Posterior vena cava (tissue), 2 donors: ENCODE measurements at places on chromosomes 7 and 10. TPM values are rescaled to one million over a fixed set of nuclear protein-coding genes. Genes with fewer than 3 reads are reported as not detected.

DNA sequence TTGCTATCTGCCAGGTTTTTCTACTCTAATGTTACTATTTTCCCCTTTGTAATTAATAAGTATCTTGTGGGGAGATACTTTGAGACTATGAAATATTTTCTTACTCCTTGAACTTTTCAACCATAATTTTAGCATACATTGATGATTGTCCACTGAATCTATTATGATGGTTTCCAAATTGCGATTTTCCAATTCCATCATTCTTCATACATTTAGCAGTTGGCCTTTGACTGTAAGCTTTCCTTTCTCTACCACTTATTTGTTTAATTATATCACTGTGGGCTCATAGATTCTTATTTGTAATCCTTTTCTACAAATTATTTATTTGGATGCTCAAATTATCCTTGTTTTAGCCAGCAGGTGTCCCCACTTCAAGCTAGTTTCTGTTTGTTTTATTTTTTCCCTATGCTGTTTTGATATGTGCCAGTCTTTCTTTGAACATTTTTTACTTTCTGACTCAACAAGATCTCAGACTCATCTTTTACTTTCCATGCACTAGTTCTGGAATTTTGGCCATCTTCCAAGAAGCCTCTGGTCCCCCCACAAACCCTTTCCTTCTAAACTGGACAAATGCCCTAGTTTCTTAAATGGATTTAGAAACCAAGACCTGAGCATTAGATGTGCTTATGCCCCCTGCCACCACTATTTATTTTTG is 11.4 kb upstream of the MRPS16 start:
- DNase-seq: no peak

DNA sequence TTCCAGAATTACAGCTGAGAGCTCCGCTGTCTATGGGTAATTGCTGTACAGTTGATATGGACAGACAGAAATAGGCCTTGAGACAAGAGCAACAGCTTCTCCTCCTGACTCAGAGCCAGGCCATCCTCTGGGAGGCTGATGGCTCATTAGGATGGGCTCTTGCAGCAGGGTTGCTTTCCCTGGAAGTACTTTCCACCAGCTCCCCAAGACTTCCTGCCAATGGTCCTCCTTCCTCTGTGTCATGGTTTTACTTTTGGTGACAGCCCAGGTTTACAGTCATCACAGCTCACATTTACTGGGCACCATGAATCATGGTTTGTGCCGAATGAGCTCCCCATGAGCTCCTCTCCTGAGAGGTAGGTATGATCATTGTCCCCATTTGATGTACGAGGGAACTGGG is 131.8 kb downstream of the HECW1 start:
- no peak for DNase-seq

GRCh38 chr10:62492012-62492869 is 118.1 kb downstream of the ZNF365 start:
- DNase-seq: no peak

CREB5 gene
- 21.5 TPM for total RNA-seq

DNA sequence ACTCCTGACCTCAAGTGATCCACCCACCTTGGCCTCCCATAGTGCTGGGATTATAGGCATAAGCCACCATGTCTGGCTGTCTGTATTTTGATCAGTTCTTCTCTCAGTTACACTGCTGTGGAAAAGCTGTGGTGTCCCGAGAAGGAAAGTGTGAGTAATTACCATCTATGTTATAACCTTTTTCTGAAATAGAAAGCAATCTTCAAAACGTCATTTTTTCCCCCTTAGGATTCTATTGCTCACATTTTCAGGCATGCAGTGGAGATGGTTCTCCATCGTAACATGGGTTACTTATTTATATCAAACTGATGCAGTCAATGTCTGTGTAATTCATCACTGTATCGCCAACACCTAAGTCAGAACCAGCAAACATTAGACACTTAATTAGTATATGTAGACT is 103.5 kb upstream of the FAM3C start:
- DNase-seq: no peak

DNA sequence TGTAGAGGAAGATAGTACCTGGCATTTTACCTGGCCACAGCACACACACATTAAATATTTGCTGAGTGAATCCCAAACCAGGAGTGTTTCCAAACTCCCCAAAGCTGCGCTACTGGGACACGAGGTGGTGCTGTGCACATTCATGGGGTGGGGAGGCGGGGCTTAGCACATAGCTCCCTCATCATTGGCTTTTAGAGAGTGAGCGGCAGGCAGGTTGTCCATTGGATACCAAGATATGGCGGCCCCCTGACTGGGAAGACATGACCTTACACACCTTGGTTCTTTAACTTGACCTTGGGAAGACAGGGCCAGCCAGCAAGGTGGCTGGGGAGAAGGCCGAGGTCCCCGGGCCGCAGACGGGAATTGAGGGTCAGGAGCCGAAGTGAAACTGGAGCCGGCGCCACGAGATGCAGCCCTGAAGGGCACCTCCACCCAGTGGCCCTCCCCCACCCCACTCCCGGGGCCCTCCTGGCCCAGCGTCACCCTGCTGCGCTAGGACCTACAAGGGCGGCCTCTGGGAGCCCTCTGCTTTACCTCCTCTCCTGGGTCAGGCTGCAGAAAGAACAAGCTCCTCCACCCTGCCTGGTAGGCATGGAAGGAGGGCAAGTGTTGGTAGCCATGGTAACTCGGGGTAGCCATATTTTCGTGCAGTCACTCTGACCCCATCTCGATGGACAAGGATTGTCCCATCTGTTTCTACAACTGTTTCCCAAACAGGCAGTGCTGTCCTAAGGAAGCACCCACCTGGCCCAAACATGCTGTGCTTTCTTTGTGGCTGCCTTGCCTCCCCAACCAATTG is 24.0 kb downstream of the TMEM176A start:
- no peak for DNase-seq
